ENCODE measurements at places on chromosomes 11 and 22. TPM values are rescaled to one million over a fixed set of nuclear protein-coding genes. Genes with fewer than 3 reads are reported as not detected.
A peak's percentile ranks its signal among the peaks of the same experiment; 100 is the strongest.

The KLHL35 gene
- polyA plus RNA-seq = not detected

The C1QTNF5 gene
- polyA plus RNA-seq = 7.3 TPM

- DNase-seq = no peak
These were observed 9.3 kb upstream of the MRGPRD start for GRCh38 chr11:68989936-68990606.

DNA sequence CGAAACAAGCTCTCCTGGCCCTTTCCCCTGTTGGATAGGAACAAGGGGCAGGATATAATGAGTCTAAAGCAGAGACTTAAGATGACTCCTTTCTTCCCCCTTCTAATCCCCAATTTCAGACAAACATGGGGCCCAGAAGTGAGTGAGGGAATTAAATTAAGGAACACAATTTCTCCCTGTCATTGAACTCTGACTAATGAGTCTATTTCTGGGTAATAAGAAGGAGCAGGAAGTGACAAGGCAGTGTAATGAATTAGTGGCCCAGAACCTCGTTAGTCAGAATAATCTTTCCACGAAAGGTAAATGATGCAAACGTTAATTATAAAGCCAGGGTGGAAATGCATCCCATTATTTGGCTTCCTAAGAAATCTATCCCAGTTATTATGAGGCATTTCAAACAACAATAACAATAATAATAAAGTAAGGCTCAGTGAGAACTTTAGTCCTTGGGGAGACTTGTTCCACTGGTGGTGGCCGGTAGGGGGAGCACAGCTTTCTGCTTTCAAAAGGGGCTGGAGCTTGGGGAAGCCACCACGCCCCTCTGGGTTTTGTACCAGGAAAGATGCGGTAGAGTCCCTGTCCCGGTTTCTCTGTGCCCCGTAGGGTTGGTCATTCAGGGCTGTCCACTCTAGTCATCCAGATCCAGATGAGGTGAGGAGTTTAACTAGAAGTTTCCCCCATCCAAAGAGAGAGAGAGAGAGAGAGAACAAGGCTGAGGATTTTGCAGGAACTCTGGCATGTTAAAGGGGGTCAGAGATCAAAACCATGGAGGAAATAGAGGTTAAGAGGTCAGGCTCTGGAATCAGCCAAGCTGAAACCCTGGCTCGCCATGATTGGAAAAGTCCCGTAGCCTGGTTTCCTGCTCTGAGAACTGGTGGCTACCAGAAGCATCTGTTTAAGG, 298.3 kb downstream of the NTM start:
- DNase-seq = peak; percentile 29

DNA sequence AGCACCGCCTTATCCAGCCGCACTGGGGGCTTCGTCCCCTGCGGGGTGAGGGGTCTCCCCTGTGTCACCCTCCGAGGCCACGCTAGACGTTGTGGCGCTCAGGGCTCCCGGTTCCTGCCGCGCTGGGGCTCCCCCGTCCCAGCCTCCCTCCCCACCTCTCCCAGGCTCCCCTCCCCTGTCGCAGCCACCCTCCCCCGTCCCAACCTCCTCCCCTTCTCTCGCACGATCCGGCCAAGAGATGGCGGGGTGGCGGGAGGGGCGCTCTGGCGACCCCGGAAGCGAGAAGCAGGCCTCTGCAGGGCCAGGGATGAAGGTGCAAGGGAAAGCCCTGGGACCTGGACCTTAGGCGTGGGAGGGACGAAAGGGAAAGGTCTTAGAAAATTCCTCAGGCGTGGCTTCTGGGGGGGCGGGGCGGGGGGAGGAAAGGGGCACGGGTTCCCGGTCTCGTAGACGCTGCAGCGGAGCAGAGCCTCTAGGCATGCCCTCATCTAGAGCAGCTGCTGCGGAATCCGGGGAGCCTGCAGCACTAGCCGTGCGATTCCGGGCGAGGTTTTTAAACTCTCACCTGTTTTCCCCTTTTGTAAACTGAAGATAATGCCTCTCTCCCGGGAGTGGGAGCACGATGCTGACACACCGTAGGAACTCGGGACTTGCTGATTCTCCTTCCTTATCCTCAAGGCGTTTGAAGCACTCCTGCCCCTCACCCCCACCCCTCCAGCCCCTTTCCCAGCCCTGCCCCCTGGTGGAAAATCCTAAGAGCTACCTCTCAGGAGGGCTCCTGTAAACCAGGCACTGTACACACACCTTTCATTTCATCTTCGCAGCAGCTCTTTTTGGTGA, 14.4 kb downstream of the KCNJ5 start:
- DNase-seq = peak; percentile 65

DNA sequence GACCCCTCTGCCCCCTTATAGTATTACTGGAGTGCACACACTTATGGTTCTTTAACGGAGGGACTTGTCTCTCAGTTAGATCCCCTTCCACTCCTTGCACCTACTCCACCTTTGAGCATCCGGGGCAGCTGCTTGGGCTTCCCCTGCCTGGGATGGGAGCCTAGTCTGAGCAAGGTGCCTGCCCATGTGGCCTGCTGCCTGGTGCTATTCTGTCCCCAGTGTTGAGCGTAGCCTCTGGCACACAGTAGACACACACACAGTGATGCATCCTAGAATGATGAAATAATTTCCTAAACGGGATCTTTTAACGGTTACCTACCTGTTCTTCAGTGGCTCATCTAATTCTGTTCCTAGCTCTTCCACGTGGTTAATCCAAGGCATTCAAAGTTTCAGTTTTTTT, 22.4 kb downstream of the PPFIA1 start:
- no peak for DNase-seq

All from small intestine (tissue), 16 donors.